ENCODE measurements at places on chromosomes 5 and 9.

- DNase-seq = no peak
Observed at GRCh38 chr9:137873858-137874362, 3.7 kb upstream of the CACNA1B start.

- peak; percentile 61 for DNase-seq
Observed at GRCh38 chr9:133111808-133112662, 9.0 kb downstream of the RALGDS start.

- DNase-seq = no peak
Observed at GRCh38 chr5:175444060-175444904, at the start of gene DRD1. TSS of gene DRD1 (minus strand) at chr5:175444182. CDS start at chr5:175443099, 1,083 bp downstream.

DNA sequence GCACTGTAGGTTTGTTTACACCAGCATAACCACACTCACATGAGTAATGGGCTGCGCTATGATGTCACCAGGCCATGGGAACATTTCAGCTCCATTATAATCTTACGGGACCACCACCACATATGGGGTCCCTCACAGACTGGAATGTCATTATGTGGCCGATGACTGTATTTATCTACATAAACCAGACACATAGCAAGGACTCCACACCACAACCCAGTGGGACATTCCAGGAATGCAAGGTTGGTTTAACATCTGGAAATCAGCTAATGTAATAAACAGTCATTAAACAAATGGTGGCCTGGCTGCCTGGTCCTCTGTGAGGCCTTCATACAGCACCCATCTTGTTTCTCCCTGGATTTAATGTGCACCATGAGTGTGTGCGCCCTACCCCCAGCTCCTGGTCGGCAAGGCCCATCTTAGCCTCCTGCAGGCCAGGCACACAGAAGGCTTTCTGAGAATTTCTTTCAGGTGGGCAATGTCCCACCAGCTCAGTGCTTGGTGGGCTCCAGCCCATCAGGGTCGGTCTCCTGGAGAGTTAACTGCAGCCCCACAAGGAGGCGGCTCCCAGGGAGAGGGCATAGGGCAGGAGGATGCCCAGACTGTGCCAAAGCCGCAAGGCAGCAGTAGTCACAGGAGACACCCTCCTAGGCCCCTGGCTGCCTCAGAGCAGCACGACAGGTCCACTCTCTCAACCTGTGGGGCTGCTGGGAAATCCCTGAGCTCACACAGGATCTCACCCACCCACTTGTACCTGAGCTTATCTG is 35.9 kb upstream of the SARDH start:
- peak; percentile 8 for DNase-seq

- no peak for DNase-seq
Observed at GRCh38 chr9:2816476-2817141, 27.3 kb downstream of the PUM3 start.

- no peak for DNase-seq
Observed at GRCh38 chr9:94606646-94607422, 13.2 kb upstream of the FBP2 start.

GRCh38 chr9:38527503-38527902 is 92.9 kb downstream of the ANKRD18A start:
- DNase-seq = no peak

GRCh38 chr5:98455665-98456064 is 317.8 kb upstream of the RGMB start:
- DNase-seq = no peak

DNA sequence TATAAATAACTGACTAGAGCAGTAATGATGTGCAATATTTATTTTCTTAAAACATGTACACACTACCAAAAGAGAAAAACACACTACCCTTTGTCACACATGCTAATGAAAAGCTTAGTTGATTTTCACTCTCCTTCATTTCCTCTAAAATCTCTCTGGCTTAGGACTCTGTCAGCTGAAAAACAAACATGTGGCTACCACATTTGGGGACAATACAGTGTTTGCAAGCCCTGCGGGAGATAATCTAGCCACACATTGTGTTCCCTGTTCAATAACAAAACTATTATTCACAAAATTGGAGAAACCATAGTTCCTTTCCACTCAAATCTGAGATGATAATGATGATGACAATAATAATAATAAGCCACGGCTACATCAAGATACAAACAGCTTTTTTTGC is 3.5 kb upstream of the LOX start:
- no peak for DNase-seq

- no peak for DNase-seq
Observed at GRCh38 chr9:93261281-93261680, 77.3 kb downstream of the WNK2 start.

- DNase-seq = no peak
Observed at GRCh38 chr5:173881811-173882575, 6.2 kb upstream of the CPEB4 start.

DNA sequence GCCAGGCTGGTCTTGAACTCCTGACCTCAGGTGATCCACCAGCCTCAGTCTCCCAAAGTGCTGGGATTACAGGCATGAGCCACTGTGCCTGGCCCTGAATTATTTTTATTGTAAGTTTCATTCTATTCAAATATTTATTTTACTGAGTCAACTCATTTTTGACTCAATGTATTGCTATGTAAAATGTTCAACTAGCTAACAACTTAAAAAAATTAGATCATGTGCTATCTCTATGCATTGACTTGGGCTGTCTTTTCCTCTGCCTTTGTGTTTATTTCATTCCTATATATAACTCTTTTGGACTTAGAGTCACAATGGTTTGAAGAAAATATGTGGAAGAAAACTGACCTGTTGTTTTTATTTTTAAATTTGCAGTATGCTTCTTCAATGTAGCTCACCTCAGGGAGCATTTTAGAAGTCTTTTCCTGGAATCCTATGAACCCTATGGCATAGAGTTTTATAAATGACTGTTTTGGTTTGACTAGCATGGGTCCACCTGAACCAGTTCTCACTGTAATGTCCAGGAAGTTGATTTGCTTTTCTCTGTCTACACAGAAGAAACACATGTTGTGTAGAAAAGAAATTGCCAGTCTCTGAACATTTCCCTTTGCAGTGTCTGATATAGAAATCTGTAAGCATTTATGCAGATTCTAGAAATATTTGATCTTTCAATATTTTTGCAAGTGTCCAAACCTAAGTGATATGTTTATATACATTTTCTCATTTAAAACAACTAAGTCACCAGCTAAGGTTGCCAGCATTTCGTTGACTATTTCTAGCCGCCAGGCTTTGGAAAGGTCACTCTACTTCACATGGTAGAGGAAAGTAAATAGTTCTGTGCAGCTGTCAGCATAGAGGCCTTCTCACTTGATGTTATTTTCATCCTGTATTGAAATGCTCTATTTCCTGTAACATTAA is 138.8 kb downstream of the PCSK1 start:
- no peak for DNase-seq
